Dorsolateral prefrontal cortex (tissue), 122 donors: ENCODE measurements at places on chromosomes 13 and 19.

GRCh38 chr19:58372311-58373133, 8.3 kb downstream of the ZNF837 start:
- no peak for DNase-seq

DNA sequence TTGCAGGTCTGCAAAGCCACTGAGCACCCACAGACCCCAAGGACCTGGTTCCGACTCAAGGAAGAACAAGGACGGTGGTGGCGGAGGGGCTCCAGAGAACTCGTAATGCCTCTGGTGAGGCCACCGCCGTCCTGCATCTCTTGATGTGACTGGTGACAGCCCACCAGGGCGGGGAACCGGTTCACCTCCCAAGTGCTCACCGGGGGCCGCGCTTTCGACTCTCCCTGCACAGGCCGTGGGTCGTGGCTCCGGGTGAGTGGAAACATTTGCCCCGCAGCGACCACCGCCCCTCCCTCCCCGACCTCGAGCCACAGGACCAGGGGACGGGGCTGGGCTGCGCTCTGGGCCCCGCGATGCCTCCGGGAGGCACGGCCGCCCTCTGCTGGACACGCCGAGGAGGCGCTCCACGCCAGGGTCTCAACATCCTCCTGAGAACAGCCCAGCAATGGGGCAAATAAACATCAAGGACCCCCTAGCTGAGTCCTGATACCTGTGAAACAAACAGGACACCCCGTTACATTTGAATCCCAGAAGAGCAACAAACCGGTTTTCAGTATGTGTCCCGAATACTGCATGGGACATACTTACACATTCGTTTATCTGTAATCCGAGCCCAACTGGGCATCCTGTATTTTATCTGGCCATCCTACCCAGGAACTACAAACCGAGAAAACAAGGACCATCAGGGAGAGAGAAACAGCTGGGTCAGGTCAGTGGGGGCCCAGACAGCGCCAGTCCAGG, 3.9 kb upstream of the PLPP2 start:
- DNase-seq: peak; percentile 38

- DNase-seq: no peak
Measured at GRCh38 chr13:34230271-34230670, 412.3 kb downstream of the RFC3 start.

- no peak for DNase-seq
Measured at GRCh38 chr19:38809592-38810252, 3.0 kb downstream of the LGALS4 start.

- no peak for DNase-seq
Measured at GRCh38 chr19:34778342-34778741, 5.3 kb upstream of the ZNF599 start.

DNA sequence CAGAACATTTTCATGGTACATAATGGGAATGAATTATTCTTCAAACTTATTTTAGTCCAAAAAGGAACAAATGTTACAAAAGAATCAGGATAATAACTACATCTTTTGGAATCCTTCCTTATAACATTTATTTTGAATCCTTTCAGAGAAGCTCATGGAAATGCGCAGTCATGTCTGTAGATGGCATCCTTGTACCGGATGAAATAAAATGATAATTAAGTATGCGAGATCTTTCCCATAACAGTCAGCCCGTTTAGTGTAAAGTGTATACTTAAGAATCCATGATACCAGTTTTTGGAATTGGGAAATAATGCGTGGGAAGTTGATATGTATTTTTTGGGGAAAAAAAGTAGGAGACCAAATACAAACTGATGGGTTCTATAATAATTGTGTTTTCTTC, 418.8 kb downstream of the GPC5 start:
- DNase-seq: no peak

GRCh38 chr13:40283666-40284065, 382.8 kb downstream of the FOXO1 start:
- no peak for DNase-seq

- DNase-seq: peak; percentile 81
Measured at GRCh38 chr13:113816946-113817859, 46.7 kb downstream of the GAS6 start.

DNA sequence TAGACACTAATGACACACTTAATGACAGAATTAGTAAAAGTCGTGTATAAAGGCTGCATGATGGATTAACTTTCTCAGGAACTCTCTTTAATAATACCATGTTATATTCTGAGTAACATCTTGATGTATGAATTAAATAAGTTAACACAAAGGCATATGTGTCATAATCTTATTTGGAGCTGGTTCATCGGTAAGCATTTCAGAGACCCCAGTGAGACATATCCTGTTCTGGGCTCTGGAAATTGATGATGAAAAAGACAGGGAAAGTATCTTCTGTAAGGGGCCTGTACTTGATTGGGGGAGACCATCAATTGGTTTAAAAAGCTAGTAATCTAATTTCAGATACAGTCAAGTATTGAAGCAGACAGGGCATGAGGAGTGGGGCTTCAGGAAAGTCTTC, 547.9 kb downstream of the GPC6 start:
- no peak for DNase-seq

DNA sequence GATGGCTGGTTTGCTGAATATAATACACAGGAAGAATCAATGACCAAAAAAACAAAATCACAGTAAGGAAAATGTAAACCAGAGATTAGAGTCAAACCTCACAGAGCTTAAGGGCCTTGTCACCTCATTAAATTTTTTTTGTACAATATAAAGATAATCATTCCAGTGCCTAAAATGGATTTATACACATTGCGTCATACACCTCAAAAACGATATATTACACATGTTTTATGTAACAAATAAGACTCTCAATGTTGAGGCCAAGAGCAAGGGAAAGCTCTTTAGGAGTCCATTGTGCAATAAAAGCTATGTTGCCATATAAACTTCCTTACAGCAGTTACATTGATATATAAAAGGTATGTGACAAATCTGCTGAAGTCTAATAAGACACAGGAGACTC, 856.7 kb upstream of the SLITRK1 start:
- DNase-seq: no peak

DNA sequence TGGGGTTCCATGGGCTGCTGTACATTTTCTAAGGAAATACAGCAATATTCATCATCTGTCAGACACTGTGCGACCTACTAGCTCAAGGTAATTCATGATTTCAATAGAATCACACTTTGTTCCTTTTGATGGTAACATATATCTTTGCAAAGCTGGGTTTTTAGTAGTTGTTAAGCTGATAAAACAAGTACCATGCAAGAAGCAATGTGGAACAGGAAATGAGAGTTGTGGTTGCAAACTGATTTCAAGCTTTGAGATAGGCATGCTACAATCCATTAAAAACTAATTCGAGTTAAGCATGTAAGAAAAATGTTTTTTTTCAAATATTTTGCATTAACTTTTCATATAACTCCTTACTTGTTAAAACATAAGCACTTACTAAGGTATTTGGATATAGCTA, 6.8 kb upstream of the MBNL2 start:
- no peak for DNase-seq

DNA sequence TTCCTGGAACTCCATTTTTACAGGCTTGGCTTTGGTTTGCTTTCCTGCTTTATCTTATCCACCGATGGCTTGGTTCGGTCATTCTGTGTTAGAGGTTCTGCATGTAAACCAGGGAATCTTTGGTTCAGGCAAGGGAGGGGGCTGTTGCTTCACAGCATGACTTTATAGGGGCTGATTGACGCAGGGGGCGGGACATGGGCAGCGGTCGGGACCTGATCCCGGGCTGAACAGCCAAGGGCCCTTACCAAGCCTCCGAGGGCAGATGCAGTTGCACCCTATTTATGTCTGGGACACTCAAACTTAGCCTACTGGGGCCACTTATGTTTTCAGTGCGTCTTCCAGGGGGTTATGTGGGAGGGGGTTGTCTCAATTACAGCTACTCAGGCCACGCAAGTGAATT, 312.4 kb downstream of the ZNF536 start:
- DNase-seq: no peak

DNA sequence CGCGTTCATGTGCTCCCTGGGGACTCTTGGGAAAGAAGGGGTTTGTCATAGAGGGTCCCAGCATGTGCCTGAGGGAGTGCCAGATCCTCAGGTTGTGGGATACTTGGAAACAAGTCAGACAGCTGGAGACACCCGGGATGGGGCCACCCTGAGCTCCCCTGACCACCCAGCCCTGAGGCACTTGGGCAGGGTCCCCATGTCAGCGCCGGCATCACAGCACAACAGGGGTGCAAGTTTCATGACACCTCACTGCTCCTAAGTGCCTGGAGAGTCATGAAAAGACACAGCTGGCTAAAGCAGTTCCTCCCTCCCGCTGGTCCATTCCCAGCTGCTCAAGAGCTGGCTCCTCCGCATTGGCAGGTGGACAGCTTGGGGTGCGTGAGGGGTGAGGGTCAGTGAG, 102.7 kb downstream of the KDM4B start:
- DNase-seq: no peak

GRCh38 chr13:38902551-38902950, 88.1 kb downstream of the STOML3 start:
- DNase-seq: no peak

DNA sequence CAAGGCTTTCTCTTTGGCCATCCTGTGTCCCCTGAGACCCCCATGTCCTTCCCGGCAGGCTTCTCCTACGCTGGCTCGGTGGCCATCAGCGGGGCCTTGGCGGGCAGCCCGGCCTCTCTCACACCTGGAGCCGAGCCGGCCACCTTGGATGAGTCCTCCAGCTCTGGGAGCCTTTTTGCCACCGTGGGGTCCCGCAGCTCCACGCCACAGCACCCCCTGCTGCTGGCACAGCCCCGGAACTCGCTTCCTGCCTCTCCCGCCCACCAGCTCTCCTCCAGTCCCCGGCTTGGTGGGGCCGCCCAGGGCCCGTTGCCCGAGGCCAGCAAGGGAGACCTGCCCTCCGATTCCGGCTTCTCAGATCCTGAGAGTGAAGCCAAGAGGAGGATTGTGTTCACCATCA, 14.2 kb downstream of the PLEKHJ1 start:
- no peak for DNase-seq

- DNase-seq: no peak
Measured at GRCh38 chr13:50894012-50894411, 15.6 kb upstream of the RNASEH2B start.

GRCh38 chr13:50915565-50915964, 6.0 kb downstream of the RNASEH2B start:
- no peak for DNase-seq

DNA sequence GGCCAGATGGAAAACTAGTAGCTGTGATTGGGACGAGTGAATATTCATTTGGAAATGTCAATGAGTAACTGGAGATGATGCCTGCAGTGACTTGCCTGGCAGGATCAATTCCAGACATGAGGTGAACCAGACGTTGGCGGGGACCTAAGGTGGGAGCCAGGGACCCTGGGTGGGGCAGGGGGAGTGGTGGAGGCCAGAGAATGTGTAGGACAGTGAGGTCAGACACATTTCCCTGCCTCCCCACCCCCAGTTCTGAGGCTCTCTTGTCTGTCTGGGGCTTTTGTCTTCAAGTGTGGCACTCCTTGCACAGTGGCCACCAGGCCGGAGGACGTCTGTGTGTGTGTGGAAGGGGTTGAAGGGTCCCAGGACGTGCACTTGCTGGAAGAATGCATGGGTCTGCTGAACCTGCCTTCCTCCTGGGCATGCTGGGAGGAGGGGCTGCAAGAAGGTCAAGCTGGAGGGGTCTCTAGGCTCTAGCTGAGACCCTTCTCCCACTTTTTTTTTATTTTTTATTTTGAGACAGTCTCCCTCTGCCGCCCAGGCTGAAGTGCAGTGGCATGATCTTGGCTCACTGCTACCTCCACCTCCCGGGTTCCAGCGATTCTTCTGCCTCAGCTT, 51.6 kb downstream of the CHST8 start:
- no peak for DNase-seq

DNA sequence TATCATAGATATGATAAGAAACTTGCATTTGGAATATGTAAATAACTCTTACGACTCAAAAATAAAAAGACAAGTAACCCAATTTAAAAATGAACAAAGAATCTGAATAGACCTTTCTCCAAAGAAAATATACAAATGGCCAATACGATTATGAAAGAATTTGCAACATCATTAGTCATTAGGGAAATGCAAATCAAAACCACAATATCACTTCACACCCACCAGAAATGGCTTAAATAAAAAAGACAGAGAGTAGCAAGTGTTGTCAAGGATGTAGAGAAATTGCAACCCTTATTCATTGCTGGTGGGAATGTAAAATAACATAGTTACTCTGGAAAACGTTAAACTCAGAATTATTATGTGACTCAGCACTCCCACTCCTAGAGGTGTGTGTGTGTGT, 226.6 kb upstream of the MAB21L1 start:
- no peak for DNase-seq

- no peak for DNase-seq
Measured at GRCh38 chr19:991174-991931, 7.2 kb downstream of the WDR18 start.

DNA sequence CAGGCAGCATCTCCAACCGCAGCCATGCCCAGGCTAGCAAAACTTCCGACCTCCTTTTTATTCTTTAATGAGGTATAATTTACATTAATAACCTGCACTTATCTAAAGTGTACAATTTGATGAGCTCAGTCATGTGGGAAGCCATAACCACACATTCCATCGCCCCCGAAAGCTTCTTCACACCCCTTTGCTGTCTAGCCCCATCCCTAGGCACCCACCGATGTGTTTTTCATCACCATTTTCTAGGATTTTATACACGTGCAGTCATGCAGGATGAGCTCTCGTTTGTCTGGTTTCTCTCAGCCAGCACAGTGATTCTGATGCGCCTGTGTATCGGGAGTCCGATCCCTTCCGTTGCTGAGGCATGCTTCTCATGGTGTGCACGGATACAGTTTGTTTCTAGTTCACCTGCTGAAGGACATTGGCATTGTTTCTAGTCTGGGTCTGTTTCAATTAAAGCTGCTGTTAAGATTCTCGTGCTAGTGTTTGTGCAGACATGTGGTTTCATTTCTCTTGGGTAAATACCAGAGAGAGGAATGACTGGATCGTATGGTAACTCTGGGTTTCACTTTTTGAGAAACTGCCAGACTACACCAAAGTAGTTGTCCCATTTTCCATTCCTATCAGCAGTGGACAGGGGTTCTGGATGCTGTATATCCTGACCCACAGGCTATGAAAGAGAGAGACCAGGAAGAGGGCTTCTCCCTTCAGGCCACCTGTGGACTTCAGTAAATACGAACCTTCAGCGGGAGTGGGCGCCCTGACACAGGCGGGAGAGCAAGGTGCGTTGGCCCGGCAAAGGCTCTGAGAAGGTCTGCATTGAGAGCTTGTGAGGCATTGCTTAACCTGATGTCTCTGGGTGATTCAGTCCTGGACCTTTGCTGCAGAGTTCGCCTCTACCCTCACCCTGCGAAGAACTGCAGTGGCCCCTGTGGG, 4.9 kb downstream of the AP1M1 start:
- no peak for DNase-seq
